ENCODE measurements at places on chromosomes 3 and 15.

- no peak for DNase-seq
These were observed 70.2 kb downstream of the CLDN1 start for GRCh38 chr3:190252080-190252479.

DNA sequence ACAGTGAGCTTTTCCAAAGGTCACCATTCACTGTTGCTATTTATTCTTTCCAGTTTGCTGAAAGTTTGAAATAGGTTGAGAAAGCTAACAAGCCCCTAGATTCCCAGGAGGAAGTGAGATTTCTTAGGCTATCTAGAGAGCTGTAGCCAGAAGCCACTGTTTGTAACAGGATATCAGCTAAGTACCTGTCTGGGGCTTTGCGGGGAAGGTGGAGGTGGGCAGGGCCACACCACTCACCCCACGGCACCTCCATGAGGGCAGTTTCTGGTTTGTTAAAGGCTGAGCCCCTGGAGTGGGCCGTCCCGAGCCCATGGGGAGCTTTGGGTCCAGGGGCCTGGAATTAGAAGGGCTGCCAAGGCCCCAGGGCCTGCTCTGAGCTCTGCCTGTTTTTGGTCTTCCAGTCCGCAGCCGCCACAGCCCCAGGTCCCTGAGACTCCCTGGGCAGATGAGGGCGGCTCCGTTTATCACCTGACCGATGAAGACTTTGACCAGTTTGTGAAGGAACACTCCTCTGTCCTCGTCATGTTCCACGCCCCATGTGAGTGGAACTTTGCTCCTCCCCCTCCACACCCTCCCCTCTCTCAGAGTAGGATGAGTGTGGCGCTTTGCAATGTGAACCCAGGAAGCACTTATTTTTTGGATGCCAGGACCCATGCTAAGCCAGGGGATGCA, 63.4 kb downstream of the PDIA5 start:
- DNase-seq: no peak

DNA sequence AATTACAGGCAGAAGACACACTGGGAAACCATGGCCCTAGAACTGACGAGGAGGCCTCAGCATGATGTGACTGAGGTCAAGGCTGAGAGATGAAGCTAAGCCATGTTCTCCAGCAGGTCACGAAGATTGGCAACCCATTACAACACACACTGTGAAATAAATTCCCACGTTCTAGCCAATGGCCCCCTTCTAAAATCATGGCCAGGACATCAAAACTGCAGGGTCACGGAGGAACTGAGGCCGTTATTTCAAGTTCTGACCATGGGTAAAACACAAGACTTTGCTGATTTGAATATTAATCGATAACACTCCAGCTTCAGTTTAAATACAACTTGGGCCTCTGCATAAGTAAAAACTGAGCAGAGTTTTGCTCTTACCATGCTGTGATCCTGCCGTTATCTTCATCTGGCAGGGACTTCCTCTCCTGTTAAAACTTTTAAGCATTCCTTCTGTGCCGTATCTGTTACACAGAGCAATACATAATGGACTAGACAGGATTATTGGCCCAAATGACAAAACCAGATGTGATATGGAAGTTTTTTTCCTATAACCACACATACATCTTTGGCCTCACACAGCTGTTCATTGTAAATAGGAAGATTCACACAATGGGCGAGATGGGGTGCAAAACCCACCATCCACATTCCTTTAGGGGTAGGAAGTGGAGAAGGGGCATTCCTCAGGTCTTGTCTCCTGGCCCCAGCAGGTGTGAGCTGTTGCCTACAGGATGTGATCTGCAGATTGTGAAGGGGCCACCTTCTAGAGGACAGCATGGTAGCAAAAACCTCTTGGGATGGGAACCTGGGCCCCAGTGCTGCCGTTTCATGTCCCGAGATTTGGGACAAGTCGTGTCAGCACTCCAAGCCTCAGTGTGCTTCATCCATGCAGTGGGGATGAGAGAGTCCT, 207.4 kb downstream of the OPA1 start:
- no peak for DNase-seq

GRCh38 chr3:189108735-189109134, 63.0 kb upstream of the TPRG1 start:
- no peak for DNase-seq

DNA sequence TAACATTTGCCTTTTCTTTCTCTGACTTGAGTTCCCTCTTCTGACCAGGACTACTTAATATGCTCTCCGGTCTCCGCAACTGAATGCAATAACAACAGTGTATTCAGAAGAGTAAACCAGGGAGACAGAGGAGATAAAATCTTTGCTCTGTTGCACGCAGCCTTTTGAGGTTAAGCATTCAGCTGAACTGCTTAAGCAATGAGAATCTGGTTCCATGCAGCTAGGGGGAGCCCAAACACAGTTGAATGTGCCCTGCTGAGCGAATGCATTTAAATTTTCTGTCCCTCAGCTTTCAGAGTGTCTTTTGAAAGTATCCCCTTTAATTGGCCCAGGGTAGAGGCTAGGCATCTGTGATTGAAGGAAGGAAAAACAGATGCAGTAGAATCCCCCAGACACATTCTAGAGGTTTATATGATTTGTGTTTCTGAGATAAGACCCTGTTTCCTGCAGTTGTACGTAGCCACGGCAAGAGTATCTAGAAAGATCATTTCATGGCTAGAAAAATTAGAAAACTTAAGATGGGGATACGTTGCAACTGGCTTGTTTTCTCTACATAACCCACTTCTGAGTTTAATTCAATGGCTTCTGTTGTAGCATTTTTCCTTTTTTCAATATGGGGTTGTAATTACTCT, 309.6 kb downstream of the TUSC7 start:
- peak; percentile 53 for DNase-seq

DNA sequence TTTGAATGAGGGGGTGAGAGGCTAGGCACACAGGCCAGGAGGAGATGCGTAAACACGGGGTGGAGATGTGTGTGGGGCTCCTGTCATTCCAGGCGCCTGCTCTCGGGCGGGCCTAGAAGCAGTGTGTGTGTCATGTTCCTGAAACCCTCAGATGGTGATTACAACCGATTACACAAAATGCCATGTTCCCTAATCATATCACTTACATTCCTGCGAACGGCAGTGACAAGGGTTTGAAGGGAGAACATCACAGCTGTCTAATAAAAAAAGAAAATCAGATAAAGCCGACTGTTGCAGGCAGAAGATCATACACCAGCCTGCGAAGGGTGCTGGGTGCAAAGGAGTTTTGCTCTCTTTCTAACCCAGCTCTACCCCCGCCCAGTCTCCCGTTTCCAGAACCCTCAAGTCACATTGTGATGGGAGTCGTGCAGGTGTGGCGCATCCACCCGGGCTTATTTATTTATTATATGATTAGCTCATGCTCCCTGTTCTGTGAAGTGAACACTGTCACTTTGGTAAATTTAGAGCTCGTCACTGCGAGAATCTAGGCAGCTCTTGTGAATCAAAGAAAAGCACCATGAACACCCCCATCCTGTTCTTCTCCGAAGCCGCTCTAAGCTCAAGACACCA, 140.3 kb downstream of the NR2F2 start:
- no peak for DNase-seq

GRCh38 chr3:48301800-48302166, 31.7 kb downstream of the SPINK8 start:
- DNase-seq: no peak

GRCh38 chr3:33089515-33089914, 7.4 kb downstream of the GLB1 start:
- no peak for DNase-seq

DNA sequence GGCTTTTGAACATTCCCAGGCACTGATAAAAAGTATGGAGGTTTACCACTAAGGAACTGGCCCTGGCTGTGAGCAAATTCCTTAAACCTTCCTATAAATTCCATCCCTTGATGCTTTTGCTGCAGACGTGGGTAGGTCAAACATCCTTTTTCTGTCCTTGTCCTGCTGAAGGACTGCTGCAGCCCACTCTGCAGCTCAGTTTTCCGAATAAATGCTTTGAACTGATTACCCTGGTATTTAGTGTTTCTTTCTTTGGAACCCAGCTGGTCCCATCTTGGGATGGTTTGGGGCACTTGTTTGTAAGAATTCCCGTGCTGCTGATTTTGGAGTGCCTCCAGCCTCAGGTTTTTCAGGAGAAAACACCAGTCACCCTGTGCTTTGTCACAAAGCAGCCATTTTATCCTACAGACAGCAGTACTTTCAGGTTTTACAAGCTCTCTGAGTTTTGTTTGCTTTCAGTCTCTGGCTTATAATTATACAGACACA, 815.9 kb downstream of the VGLL3 start:
- no peak for DNase-seq

DNA sequence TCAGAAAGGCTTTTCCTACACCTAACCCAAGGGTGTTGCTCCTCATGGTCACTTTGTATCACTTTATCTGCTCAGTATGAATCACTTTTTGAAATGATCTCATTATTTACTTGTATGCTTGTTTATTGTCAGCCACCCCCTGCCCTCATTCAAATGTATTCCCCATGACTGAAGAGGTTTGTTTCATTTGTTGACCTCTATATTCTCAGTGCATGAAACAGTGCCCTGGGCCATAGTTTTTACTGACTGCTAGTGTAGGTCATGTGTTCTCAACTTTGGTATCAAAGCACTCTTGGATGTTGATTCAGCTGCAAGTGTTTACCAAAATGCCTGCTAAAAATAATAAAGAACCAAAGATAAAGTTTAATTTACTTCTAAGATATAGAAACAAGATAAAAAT, 381.7 kb upstream of the ARPP21 start:
- DNase-seq: no peak

DNA sequence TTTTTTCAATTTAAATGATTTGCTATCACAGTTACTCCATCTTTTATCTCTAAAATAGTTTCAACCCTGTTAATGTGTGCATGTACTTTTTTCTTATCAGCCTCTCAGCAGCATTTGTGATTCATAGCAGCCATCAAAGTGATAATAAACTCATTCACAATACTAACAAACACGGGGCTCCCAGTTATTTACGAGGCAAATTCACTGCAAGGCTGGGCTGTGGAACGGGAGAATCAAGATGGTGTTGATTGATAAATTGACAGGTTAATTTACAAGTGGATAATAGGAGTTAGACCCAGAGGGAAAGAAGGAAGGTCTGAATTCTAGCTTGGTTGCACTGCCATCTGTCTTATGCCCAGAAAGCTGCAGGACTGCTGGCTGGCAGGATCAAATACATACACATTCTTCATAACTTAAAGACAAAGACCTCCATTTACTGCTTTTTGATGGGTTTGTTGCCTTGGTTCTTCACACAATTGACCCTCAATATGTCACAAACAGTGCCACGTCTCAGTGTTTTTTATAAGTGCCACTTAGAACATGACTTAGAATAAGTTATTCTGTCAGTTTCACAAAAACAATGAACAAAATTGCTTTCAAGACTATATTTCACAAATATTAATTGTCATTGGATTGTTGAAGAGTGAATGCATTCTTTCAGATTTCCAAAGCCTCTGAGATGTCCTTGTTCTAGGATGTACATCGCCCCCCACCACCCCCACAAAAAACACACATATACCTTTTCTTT, 562.8 kb downstream of the NR2F2 start:
- DNase-seq: no peak

- no peak for DNase-seq
These were observed 278.8 kb downstream of the FOXP1 start for GRCh38 chr3:71304684-71305083.

DNA sequence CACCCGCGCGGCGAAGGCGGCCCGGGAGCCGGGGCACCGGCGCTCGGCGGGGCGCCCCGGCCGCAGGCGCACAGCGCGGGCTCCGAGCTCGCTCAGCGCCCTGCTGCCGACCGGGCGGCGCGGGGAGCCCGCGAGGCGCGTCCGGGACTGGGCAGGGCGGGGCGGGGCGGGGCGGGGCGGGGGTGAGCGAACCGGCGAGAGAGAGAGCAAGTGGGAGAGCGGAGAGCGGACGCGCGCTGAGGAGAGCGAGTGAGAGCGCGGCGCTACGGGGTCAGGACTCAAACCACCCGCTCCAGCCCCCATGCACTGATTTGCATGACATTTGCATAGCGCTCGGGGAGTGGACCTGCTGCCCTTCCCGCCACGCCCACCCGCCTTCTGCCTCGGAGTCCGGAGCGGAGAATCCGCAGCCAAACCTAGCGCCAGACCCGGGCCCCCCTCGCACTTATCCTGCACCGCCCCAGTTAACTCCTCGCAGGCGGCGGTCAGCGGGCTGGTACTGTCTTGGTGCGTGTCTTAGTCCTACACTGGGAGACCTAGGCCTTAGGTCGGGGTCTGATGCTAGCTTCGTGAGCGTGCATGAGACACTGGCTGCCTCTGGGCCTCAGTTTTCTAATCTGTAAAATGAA, at the start of gene MYLK:
TSS of gene MYLK (minus strand) at position 130 of the 629 bp plus-strand sequence. CDS start 90,491 bp downstream, outside the sequence.
- no peak for DNase-seq

DNA sequence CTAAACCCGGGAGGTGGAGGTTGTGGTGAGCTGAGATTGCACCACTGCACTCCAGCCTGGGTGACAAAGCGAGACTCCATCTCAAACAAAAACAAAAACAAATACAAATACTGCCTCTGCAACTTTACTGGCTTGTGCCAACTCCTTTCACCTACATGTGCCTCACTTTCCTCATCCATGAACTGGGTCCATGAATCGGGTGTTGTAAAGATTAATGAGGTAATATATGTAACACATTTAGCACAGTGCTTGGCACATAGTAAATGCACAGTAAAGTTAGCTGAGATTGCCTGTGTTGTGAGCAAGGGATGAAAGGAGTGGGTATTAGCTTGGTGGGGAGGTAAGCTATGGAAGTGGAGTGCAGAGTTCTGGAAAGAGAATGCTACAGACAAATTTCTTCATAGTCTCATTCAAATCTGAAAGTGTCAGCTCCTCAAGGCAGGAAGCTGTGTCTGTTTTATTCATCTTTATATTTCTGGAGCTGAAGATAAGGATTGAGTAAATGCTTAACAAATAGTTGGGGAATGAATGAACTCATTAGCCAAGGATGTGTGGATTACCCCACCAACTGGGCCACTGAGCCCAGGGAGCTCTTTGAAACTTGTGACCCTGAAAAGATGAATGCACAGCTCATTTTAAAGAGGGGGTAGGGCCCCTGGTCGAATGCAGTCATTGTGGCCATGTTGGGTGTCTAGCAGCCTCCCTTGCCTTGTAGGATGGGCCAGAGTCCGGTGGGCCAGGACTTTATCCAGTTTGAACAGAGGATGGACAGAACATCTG, 7.7 kb upstream of the CDCP1 start:
- DNase-seq: no peak

DNA sequence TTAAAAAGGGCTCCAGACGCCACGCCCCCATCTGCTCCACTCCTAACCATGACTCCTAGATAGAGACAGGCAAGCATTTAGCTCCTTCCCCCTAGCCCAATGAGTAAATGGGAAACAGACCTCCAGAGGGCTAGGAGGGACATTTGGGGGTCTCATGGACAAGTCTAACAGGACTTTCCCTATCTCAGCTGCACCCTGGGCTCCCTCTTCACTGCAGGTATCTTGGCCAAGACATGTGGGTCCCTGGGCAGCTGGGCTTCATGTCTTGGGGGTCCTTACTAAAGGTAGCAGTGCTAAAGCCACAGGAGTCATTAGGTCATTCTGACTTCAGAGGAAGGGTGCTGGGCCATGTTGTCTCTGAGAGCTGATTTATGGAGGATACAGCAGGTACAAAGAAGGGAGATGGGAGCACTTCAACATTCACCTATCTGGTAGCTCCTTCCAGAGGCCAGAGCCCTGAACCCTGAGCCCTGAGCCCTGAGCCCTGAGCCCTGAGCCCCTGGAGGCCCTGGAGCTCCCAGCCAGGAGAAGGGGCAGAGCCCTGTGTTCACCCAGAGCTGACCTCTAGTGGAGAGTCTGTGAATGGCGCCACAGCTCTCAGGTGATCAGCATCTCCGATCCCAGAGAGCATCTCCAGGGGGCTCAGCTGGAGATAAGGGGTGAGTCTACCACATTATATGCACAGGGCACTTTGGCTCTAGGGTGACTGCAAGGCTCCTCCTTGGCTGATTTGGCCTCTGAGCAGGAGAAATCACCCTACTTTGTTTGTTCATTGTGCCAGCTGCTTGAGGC, 40.1 kb upstream of the EPHB1 start:
- no peak for DNase-seq

- no peak for DNase-seq
These were observed 305.0 kb upstream of the C2CD4B start for GRCh38 chr15:62469874-62470688.

All from anterior cingulate cortex (tissue), 58 donors.